ENCODE measurements at places on chromosomes 7 and 10. TPM values are rescaled to one million over a fixed set of nuclear protein-coding genes. Genes with fewer than 3 reads are reported as not detected.

GRCh38 chr7:47677093-47677492 lies 95.2 kb upstream of the TNS3 start:
- H3K4me1 ChIP-seq = peaks cover 16% of the 10 kb centered on the region
- no peak overlapping the region for H3K4me3 ChIP-seq
- no peak for DNase-seq
- H3K27ac ChIP-seq = no peak overlapping the region
- H3K36me3 ChIP-seq = no peaks in the 10 kb centered on the region
- H3K27me3 ChIP-seq = no peaks in the 10 kb centered on the region

- H3K36me3 ChIP-seq = no peaks in the 10 kb centered on the region
- H3K4me3 ChIP-seq = no peak overlapping the region
- H3K4me1 ChIP-seq = no peaks in the 10 kb centered on the region
- H3K27me3 ChIP-seq = no peaks in the 10 kb centered on the region
Measured at GRCh38 chr10:50653758-50654157, 30.0 kb upstream of the SGMS1 start.

DNA sequence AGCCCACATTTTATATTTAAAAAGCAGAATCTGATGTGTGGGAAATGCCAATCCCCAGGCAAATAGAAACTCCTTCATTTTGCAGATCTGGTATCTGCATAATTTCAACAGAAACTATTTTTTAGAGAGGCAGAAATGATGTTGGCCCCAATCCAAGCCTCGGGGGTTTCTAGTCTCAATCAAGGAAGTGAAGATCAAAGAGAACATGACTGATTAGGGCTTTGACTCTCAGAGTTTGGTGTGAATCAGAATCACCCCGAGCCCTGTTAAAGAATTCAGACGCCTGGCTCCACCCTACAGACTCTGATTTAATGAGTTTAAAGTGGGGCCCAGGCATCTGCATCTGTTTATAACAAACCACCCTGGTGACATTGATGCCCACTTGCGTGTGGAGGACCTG lies 36.7 kb upstream of the UBE2H start:
- no peak for DNase-seq
- H3K36me3 ChIP-seq = no peaks in the 10 kb centered on the region
- no peaks in the 10 kb centered on the region for H3K27me3 ChIP-seq
- no peak overlapping the region for H3K27ac ChIP-seq

GRCh38 chr10:103762916-103763315 lies 92.5 kb downstream of the SH3PXD2A start:
- no peak overlapping the region for H3K27ac ChIP-seq
- H3K4me1 ChIP-seq = peaks cover 9% of the 10 kb centered on the region
- no peak for DNase-seq
- no peaks in the 10 kb centered on the region for H3K36me3 ChIP-seq
- no peaks in the 10 kb centered on the region for H3K27me3 ChIP-seq

DNA sequence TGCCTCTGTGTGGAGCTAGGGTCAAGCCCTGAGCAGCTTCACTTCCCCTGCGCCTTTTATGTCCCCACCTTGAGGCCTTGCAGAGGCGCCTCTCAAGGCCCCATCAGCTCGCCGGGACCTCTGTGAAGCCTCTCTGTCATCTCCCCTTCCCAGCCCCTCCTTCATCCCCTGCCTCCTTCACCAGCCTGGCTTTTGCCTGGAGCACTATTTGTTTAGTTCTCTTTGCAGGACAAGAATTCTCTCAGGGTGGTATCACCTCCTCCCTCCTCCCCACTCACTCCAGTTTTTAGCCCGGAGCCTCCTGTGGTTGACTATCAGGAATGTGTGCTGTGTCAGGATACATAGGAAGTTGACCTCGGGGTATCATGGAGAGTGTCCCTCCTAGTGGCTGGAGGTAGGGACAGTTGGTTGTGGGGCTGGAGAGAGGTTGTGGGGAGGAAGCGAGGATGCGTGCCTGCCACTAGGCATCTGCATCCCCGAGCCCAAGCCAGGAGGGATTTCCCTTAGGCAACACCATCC lies 89.8 kb upstream of the ANLN start:
- H3K27ac ChIP-seq = no peak overlapping the region
- H3K4me1 ChIP-seq = peaks cover 21% of the 10 kb centered on the region
- DNase-seq = no peak
- H3K27me3 ChIP-seq = no peaks in the 10 kb centered on the region
- H3K36me3 ChIP-seq = no peaks in the 10 kb centered on the region
- no peak overlapping the region for H3K4me3 ChIP-seq

Gene RPEL1
- not detected for polyA plus RNA-seq

All from hepatocyte (in vitro differentiated cells).